Stimulated activated memory B cell treated with anti-CD40 and anti-IgM and Interleukin-4, amounts not matched to agents 10 μg/mL and 1 μg/mL and 100 μg/mL, for 72 hours (primary cell): ENCODE measurements at places on chromosomes 6 and 20.

DNA sequence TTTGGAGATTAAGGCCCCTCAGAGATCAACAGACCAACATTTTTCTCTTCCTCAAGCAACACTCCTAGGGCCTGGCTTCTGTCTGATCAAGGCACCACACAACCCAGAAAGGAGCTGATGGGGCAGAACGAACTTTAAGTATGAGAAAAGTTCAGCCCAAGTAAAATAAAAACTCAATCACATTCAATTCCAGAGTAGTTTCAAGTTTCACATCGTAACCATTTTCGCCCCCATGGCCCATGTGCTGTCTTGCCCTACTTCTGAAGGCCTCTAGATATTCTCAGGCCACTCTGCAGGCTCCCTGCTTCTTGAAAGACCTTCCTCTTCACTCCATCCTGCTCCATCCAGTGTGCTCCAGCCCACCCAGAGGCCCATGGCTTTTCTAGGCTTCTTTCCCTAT, 4.2 kb downstream of the IL17A start:
- no peaks in the 10 kb centered on the region for H3K36me3 ChIP-seq
- H3K4me1 ChIP-seq: no peaks in the 10 kb centered on the region
- peak; percentile 34 for ATAC-seq
- H3K27me3 ChIP-seq: peaks cover 29% of the 10 kb centered on the region

DNA sequence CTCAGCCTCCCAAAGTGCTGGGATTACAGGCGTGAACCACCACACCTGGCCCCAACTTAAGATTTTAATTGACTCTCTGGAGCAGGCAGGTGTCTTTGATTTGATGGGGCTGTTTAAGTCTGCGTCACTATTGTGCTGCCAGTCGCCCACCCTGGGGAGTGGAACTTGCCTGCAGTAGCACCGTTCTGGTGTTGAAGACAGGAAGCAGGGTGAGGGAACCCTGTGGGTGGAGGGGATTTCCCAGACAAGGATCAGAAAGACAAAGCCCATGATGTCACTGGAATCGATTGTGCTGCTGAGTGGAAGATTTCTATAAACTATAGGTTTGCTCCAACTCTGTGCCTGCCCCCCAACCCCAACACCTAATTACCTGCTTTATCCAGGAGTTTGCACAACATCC, 11.0 kb downstream of the ALDH8A1 start:
- H3K27ac ChIP-seq: no peak overlapping the region
- H3K36me3 ChIP-seq: no peaks in the 10 kb centered on the region
- no peak overlapping the region for H3K4me3 ChIP-seq
- H3K4me1 ChIP-seq: peaks cover 7% of the 10 kb centered on the region
- H3K27me3 ChIP-seq: no peaks in the 10 kb centered on the region
- ATAC-seq: peak; percentile 70

DNA sequence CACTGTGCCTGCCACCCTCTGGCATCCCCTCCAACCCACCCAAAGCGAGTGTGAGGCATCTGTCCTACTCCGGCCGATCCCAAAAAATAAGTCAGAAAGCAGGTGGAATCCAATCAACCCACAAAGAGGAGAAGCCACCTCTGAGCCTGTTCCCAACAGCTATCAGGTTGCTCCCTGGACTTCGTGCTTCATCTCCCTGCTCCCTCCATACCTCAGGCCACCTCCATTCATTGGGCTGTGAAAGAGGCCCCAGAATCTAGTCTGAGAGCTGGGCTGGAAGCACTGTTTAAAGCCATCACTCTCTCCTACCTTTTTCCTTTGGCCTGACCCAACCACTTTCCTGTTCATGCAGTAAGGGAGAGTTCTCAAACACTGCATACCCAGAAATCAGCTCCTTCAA, 106.1 kb downstream of the ZMYND8 start:
- ATAC-seq: no peak
- H3K27me3 ChIP-seq: no peaks in the 10 kb centered on the region
- no peak overlapping the region for H3K4me3 ChIP-seq
- H3K4me1 ChIP-seq: peaks cover 16% of the 10 kb centered on the region
- peaks cover 57% of the 10 kb centered on the region for H3K36me3 ChIP-seq

GRCh38 chr6:112457886-112458285, 110.8 kb downstream of the RFPL4B start:
- ATAC-seq: no peak
- no peaks in the 10 kb centered on the region for H3K27me3 ChIP-seq
- no peaks in the 10 kb centered on the region for H3K36me3 ChIP-seq
- H3K4me3 ChIP-seq: no peak overlapping the region
